ENCODE measurements at places on chromosomes 7 and 10. TPM values are rescaled to one million over a fixed set of nuclear protein-coding genes. Genes with fewer than 3 reads are reported as not detected.

CDC14C gene
- total RNA-seq: not detected

AGR2 gene
- not detected for total RNA-seq

MUC12 gene
- total RNA-seq: 0.66 TPM

LARP4B gene
- 106 TPM for total RNA-seq

GPC2 gene
- 3.9 TPM for total RNA-seq

STAG3 gene
- 21.4 TPM for total RNA-seq

TAS2R3 gene
- total RNA-seq: 0.60 TPM

CACNB2 gene
- not detected for total RNA-seq

MMP21 gene
- total RNA-seq: not detected

TFPI2 gene
- not detected for total RNA-seq

SLC16A9 gene
- total RNA-seq: 1.9 TPM

COL26A1 gene
- not detected for total RNA-seq

PNLIPRP3 gene
- total RNA-seq: not detected

SEM1 gene
- 35.9 TPM for total RNA-seq

- no peak for DNase-seq
Observed at GRCh38 chr10:25756784-25757183, 177.2 kb upstream of the MYO3A start.

GRCh38 chr10:24259365-24260130 is 50.6 kb downstream of the KIAA1217 start:
- DNase-seq: no peak

- DNase-seq: no peak
Observed at GRCh38 chr10:2650328-2650727, 417.0 kb upstream of the PFKP start.

DNA sequence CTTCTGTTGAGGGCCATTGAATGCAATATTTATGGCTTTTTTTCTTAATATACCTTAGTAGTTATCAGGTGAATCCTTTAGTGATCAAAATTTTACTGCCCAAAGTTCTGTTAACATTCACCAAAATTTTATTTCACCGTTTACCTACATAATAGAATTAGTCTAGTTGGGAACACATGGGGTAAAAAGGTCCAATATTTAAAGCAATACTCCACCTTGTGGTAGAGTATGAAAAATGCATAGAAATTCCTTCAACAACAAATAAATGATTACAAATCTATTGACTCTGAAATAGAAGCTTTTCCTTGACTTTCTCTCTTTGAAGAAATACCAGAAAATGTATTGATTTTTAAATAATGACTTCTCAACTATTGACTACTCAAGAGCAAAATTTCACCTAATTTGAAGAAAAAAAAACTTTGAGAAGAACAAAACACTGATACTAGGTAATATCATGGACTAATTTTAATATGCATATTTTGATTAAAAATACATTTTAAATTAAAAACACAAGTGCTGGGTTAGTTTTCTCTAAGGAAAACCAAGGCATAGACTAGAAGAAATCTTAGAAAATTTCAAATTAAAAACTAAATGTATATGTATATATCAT is 43.3 kb downstream of the POLR1F start:
- no peak for DNase-seq

DNA sequence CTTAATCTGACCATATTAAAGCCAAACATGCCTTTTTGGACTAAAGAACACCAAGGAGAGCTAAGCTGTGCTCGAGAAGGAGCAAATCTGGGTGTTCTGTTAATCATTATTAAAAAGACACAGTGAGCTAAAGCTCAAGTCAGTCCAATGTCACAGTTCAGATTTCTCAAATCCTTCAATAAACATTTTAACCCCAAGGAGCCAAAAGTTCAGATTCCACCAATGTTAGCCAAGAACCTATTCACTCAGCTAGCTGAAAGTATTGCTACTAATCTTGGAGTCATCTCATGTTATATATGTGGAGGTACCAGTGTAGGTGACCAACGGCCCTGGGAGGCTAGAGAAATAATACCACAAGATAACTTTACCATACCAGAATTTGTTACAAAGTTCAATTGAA is 14.5 kb upstream of the ZNF33B start:
- no peak for DNase-seq

- DNase-seq: no peak
Observed at GRCh38 chr7:94231305-94231704, 163.4 kb upstream of the COL1A2 start.

DNA sequence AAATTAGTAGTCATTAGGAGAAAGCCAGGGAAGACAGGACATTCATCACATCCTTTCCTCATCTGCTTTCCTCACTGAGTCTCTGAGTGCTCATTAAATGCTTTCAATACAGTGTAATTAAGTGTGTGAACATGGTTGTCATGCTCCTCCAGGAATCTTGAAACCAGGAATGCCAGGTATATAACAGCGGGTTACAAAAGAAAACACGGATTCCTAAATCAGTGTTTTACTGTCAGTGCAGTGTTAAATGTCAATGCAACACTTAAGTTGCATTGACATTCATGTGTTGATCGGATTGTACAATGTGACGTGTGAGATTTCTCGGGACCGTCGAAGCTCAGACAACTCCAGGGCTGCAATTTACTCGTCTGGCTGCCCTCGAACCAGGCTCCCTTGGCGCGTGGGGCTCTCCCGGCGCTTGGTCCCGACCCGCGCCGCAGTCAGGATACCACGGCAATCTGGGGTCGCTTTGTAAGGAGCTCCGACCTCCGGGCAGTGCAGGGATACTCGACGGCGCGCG is 455 bp upstream of the SPAG6 start:
- no peak for DNase-seq

DNA sequence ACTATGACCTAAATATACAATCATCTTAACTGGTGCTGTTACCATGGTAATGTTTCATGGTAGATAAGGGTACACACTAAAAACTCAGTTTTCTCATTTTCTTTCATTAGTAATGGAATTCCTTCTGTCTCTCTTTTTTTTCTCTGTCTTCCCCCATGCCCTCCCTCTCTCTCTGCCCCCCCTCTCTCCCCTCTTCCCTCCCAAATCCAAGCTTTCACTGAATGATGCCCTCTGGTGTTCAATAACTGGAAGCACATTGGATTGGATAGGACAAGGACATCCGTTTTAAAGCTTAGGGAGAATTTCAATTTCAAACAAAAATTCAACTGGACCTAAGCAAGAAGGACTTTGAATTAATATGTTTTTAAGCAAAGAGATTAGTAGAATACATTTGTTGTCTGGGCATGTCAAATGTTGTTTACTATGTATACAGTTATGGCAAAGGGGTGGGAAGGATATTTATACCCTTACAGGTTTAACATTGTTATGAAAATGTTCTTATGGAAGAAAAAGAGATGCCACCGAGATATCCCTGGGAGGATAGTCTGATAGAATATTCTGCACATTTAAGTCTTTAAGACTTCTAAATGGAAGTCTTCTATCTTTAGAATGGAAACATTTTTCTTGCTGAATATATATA is 6.1 kb downstream of the CHRM2 start:
- DNase-seq: no peak

DNA sequence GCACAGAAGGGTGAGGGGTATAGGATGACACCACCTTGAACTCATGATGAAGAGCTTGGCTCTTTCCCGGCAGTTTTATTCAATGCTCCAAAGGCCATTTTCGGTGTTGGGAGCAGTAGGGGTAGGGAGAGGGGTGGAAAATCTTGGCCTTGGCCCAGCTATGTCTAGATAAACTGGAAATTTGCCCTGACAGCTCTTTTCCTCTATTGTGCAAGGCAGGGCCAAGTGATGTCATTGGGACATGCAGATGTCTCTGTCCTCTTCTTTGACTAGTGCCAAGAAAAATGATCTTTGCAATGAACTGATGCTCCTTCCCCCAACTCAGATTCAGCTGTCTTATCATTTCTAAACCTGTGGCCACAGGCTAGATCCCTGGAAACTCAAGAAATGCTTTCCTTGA is 27.7 kb upstream of the PRKCQ start:
- no peak for DNase-seq

DNA sequence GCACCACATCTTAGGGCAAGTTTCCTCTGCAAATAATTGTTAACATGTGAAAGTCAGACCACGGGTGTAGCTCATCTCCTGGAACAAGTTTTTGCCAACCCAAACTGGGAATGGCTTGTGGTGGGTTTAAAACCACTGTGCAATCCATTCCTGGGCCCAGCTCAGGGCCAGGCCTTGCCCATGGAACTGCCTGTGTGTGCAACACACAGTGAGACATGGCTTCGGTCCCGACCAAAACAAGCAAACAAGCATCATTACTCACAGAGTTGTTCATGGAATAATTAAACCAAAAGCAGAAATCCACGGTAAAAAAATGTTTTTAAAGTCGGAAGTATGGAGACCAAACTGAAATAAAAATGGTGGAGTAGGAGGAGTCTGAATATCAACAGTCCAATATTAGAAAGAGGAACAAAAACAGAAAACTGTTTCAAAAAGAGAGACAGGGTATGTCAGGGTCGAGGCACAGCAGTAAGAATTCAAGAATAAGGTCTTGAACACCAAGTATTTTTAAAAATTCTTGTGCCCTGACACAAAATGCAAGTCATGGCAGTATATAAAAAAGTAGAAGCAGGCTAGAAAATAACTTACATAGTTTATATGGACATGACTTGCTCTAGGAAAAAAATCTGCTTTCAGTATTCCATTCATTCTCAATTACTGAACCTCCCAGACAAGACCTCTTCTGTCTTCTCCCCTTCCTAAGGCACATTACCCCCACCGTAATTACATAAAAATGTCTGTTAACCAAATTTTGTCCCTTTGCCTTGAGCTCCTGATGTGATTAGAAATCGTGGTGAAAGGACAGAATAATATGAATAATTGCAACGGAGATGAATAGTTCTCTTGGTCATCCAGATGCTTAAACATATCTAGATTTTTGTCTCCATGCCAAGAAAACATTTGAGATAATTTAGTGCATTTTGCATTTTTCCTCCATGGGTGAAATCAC is 88.4 kb downstream of the FAS start:
- DNase-seq: no peak

- no peak for DNase-seq
Observed at GRCh38 chr7:92761391-92762097, 74.8 kb downstream of the CDK6 start.

DNA sequence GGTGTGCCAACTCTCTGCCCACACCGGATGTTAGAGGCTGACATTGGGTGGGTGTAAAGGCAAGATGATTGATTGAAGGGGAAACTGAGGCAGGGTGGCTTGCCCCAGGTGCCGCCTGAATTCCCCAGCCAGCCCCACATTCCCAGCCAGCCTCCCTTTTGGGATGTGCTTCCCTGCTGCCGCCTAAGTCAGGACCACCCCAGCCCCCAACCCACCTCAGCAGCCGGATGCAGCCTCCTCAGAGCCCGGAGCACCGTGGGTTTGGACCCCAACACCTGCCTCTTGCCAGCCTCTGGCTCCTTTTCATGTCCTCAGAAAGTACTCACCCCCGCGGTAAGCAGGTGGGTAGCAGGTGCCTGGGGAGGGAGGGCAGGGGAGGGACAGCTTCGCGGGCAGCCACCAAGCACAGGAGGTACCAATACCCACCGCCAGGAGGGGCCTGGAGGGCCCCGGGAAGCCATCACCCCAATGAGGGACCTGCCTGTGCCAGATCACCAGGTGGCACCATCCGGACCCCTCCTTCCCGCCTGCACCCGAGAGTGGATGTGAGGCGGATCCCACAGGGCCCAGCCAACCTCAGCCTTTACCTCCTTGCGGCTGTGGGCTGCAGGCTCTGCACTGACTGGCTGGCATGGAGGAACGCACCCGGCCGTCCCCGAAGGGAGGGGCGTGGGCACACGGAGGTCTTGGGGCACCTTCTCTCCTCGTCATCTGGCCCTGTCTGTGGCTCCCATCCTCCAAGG is 60.5 kb downstream of the PWWP2B start:
- no peak for DNase-seq

DNA sequence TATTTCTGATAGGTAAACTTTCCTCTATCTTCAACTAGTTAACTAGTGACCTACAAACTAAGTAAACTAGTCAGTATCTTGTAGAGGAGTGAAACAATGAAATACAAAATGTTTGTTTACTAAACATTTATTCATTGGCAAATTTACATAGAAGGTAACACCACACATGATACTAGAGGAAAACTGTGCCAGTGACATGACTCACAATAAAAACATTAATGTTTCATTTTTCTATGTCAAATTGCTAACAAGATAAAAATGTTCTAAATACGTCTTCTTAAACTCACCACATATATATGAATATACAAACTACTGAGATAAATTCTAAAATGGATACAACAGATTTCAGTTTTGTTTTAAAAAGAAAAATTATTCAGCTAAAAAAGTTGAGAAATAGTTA is 471.3 kb downstream of the PARD3 start:
- no peak for DNase-seq

- no peak for DNase-seq
Observed at GRCh38 chr10:74223755-74224529, 72.9 kb downstream of the ADK start.

DNA sequence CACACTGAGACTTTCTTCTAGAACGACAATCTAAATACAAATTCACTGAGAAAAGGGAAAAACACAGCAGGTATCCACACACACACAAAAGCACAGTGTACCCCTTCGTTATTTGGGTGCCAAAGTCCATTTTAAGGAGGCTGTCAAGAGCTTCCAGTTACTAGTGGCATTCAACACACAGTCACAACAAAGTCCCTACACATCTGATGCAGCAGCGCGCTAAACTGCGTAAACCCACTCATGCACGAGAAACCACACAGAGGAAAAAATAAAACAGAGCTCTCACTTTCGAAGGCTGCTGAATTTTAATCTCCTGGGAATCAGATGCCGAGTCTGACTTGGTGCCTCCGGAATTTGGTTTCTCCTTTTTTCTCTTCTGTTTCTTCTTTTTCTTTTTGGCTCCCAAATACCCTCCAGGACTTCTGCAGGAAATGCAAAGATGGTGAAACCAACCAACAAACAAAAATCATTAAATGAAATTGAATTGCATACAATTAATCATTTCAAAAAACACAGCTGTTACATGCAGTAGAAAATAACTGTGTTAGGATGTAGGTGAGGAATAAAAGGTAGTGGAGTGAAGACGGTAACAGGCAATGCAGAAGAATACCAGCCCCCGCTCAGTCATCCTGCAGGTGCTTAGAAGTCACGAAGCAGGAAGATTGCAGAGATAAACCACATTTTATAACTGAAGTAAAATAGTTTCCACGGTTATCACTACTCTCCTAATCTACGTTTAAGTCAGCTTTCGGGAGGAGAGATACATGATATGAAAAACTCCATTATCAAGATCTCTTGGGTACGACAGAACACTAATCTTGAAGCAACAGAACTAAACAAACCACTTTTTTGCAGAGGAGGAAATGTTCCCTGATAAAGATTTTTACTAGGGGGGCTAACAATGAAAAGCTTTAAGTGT is 27.1 kb downstream of the NMT2 start:
- DNase-seq: peak; percentile 39

Measured in activated naive CD8-positive, alpha-beta T cell treated with anti-CD3 and anti-CD28 coated beads for 36 hours (primary cell).